ENCODE measurements at places on chromosomes 1 and 21.

DNA sequence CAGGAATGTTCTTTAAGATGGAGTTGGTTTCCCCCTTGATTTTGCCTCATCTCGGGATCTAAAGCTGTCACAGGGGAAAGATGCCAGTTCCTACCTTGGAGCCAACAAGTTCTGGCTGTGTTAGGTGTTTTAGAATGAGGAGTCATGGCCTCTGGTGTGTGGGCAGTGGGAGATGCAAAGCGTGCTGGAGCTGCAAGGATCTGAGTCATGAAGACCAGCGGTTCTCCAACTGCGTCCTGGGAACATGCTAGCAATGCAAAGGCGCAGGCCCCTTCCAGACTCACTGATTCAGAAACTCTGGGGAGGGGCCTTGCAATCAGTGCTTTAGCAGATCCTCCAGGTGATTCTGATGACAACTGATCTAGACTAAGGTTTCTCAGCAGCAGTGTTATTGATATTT, 109.1 kb downstream of the UCK2 start:
- no peak for DNase-seq

- DNase-seq: no peak
Measured at GRCh38 chr1:209556162-209556690, 27.3 kb upstream of the CAMK1G start.

DNA sequence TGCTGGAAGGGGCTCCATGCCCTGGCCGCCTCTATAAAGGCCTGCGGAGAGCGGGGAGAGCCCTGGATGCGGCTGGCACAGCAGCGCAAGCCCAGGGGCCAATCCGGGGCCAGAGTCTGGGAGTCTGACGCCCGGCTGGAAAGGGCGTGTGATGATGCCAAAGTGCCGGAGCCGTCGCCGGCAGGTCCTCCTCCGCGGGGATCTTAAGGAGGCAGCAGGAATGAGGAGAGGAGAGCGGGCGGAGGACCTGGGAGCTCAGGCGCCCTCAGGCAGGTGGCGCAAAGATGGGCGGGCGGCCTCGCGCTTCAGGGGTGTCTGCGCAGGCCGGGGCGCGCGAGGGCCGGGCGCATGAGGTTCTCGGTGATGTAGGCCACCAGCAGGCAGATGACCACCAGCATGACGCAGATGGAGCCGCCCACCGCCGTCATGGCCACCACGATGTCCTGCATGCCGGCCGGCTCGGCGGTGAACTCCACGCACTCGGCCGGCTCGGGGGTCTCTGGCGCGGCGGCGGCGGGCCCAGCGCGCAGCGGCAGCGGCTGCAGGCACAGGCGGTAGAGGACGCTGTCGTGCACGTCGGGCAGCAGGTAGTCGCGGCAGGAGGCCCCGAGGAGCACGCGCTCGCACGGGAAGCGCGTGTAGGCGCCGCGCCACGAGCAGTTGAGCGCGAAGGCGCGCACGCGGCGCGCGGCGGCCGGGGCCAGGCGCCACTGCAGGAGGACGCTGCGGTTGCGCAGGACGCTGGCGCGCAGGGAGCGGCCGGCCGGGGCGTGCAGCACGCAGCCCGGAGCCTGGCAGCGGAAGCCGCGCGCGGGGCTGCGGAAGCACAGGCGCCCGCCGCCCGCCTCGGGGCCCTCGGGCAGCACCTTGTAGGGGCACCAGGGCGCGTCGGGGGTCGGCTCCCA, 653 bp downstream of the FNDC10 start:
- DNase-seq: peak; percentile 60

DNA sequence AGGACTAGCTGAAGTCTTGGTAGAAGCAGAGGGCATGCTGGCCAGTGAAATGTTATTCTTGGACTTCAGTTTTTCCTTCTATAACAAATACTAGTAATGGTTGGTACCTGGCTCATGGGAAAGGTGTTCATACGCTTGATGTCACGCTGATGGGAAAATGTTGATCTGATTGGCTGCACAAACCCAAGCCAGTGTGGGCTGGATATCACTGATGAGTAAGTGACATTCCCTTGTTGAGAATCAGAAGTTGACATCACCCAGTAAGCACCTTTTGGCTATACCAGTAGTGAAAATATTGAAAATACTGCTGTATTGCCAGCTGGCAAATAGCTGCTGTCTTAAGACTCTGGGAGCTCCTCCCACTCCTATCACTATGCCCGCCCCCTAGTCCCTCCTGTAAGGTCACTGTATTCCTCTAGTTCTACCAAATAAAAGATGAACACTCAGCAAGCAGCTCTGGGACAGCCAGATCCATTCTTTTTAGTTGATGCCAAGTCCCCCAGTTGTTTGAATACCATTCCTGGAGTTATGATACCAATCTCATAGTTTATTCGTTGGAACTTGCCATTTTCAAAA, 168.2 kb downstream of the GRIK1 start:
- DNase-seq: no peak

DNA sequence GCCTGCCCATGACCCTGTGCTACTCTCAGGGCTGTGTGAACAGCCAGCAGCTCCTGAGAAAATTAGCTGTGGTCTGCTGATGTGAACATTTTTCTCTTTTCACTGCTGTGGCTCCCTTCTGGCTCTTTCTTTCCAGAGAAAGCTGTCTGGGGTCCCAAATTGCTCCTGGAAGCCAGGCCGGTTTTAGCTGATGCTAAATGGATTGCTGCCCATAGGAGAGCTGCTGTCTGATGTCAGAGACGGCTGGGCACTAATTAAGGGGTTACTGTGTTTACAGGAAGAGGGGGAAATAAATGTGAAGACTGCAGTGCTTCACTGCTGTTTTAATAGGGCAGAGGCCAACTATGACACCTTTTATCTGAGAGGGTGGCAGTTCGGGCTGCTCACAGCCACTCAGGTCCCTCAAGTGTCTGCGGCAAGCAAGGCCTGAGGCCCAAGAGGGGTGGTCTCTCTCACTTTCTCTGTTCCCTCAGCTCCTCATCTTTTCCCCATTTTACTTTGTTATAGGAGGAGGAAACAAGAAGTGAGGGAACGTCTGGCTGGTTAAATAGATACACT, 106.0 kb upstream of the GNG12 start:
- DNase-seq: no peak
